ENCODE measurements at places on chromosomes 7 and 10.

GRCh38 chr7:98509836-98510235 is 107.2 kb upstream of the NPTX2 start:
- no peak for DNase-seq

DNA sequence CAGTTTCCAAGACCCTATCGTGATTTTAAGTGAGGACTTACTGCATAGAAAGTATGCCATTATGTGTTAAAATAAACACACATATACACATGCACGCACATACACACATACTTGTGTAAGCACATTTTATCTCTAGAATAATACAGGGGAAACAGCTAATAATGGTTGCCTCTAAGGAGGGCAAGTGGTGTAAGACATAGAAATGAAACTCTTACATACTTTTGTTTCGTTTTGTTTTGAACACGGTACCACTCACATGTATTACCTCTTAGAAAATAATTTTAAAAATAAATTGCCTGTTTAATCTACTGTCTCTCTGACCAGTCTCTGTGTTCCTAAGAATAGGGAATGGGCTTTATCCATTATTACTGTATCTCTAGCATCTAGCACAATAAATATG is 49.2 kb downstream of the HERPUD2 start:
- DNase-seq: no peak

- no peak for DNase-seq
These were observed 301.9 kb downstream of the SUGCT start for GRCh38 chr7:40436710-40437109.

GRCh38 chr10:9038146-9038714 is 983.7 kb downstream of the GATA3 start:
- no peak for DNase-seq

GRCh38 chr10:128316121-128316726 is 190.0 kb upstream of the MKI67 start:
- DNase-seq: no peak

DNA sequence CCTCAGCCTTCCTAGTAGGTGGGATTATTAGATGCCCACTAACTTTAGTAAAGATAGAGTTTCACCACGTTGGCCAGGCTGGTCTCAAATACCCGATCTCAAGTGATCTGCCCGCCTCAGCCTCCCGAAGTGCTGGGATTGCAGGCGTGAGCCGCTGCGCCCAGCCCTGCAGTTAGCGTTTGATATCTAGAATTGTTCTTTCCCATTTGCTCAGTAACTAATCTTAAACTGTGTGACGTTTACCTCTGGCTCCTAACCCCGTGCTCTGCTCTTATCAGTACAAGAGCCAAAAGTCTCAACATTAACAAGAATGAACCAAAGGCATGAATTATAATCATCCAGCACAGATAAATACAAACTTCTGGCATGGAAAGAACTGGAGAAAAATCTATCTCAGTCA is 47.4 kb downstream of the IGF2BP3 start:
- DNase-seq: no peak

GRCh38 chr7:110027385-110027784 is 1063.5 kb upstream of the LRRN3 start:
- DNase-seq: no peak

- no peak for DNase-seq
These were observed 7.4 kb downstream of the MAT1A start for GRCh38 chr10:80281784-80282765.

- DNase-seq: no peak
These were observed 11.3 kb downstream of the INPP5F start for GRCh38 chr10:119737039-119737663.

Measured in activated naive CD8-positive, alpha-beta T cell treated with anti-CD3 and anti-CD28 coated beads, Interleukin-2, amount 10 ng/mL, durations not matched to agents 7 days and 5 days (primary cell).